ENCODE measurements at places on chromosomes 7 and 10.

GRCh38 chr10:317271-317769, 182.1 kb downstream of the ZMYND11 start:
- DNase-seq, result peak; percentile 17

- peak; percentile 87 for DNase-seq
These were observed 40.3 kb upstream of the LRRC17 start for GRCh38 chr7:102872460-102872859.

DNA sequence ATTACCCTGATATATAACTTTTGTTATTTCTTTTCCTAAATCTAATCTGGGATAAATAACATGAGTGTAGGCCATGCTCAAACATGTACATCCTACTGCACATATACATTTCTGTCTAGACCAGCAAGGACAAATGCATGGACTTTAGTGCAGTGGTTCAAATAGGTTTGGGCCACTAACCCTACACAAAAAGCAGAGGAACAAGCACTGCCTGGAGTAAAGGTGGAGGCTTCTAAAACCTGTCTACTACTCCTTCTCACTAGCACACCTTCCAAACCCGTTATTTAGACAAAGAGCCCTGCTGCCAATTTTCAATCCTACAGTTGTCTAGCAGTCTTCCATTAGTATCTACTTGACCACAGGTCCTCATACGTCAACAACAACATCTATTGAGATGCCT, 34.8 kb downstream of the SGCE start:
- no peak for DNase-seq

DNA sequence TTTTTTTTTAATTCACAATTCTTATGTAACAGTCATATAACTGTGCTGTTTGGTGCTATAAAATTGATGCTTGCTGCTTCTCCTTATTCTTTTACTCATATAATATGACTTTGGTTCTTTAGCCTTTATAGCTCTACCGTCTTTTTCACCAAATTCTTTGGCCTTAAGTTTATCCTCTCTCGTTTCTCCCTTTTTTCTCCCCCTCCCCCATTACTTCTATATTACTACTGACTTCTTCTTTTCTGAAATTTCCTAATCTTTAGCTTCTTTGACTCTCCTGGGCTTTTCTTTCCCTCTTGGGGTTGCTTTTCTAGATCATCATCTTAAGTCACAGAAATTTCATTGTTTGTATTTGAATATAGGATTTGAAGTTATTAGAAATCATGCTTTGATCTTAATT, 3.8 kb downstream of the BCCIP start:
- no peak for DNase-seq

DNA sequence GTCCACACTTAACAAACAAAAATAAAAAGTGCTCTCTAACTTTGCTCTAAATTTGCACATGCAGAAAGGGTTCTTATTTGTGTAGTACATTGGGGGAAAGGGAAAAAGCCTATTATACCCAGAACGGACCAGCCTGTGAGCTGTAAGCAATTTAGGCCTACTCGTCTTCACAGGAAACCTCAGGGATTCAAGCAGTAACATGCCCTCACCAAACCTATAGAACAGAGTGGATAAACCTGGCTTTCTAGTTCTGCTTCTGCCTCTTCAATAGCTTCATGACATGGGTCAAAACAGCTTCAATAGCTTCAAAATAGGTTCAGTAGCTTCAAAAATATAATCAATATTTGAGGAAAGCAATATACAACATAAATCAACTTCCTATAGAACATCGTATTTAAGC, 163.7 kb downstream of the ARL4A start:
- no peak for DNase-seq

- DNase-seq, result no peak
These were observed 302.6 kb upstream of the MYO3A start for GRCh38 chr10:25631471-25631870.

DNA sequence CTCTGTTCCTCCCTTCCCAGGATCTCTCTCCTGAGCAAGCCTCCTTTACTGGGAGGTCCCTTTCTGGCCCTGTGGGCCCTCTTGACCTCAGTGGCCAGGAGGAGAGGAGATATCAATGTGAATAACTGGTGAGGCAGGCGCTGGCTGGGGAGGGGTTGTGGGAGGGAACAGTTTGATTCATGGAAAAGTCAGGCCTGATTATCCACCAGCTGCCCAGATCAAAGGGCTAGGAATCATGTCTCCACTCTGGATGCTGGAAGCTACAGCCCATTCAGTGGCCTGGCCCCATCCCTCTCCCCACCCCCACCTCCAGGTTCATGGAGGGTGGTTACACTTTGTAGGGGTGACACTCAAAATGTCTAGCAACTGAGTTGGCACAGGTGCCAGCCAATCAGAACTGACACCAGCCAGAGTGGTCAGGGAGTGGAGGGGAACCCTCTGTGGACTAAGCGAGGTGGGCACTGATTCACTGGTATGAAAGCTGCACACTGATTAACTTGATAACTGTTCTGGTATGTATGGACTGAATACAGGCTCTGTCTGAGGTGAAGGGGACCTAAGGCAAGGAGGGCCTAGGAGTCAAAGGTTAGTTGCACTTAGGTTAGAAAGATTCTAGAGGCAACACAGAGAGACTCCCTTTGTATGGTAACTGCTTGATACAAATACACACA, 4.8 kb downstream of the PRRT4 start:
- no peak for DNase-seq

DNA sequence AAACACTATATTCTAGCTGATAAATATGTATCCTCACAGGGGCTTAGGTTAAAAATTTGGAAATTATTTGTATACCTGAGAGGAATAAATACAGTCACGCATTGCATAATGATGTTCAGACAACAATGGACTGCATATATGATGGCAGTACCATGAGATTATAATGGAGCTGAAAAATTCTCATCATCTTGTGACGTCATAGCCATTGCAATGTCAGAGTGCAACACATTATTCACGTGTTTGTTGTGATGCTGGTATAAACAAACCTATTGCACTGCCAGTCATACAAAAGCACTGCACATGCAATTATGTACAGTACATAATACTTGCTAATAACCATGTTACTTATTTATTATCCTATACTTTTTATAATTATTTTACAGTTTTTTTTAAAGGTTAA, 31.4 kb downstream of the STEAP1B start:
- no peak for DNase-seq

All from AG09309 (cell line).